CD4-positive, alpha-beta T cell treated with Interleukin-17A for 4 hours (primary cell): ENCODE measurements at places on chromosomes 12 and 14.

GRCh38 chr12:11780521-11781101, 131.1 kb downstream of the ETV6 start:
- DNase-seq, result no peak

- no peak for DNase-seq
Measured at GRCh38 chr14:96281486-96281885, 25.5 kb downstream of the BDKRB1 start.

GRCh38 chr12:124727922-124728321, 135.7 kb downstream of the SCARB1 start:
- DNase-seq, result no peak

DNA sequence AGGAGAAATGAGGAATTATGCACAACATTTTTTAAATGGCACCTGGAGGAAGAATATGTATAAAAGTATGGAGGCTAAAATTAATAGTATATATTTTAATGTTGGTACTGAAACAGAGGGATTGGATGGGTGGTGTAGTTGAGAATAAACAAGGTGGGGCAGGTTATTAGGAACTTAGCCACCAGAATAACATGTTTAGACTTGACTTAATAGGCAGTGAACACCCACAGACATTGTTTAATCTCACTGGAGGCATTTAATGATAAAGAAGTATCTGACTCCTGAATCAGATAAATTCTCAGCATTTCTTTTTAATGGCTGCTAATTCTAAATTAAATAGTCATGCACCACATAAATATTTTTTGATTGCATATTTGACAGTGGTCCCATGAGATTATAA, 139.7 kb downstream of the CNTN1 start:
- no peak for DNase-seq

GRCh38 chr12:115412831-115413230, 728.9 kb upstream of the TBX3 start:
- no peak for DNase-seq

DNA sequence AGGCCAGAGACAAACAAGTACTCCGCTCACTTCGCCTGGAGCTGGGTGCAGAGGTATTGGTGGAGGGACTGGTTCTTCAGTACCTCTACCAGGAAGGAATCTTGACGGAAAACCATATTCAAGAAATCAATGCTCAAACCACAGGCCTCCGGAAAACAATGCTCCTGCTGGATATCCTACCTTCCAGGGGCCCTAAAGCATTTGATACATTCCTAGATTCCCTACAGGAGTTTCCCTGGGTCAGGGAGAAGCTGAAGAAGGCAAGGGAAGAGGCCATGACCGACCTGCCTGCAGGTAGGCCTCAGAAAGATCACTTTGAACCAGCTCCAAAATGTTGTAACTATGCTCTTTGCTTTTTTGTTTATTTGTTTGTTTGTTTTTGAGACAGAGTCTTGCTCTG, 1.6 kb downstream of the CRADD start:
- no peak for DNase-seq

DNA sequence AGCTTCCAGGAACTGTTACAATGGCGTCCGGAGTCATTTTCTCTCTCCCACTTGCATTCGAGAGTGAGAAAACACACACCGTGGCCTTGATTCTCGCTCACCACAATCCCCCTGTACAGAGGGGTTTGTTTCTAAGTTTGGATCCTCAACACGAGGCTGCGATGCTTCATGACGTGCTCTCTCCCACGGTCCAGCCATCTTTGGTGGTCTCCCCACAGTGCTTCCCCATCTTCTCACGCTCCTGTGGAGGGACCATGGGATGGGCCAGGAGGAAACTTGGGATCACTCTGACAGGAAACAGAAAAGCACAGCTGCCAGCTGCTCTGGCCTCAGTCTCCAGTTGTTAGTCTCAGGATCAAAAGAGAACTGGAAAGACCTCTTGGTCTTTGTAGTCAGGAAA, 28.1 kb downstream of the OR10P1 start:
- DNase-seq, result no peak

- no peak for DNase-seq
Measured at GRCh38 chr14:99426813-99427346, 53.8 kb downstream of the SETD3 start.

GRCh38 chr14:76962303-76962660, 66.2 kb downstream of the IRF2BPL start:
- no peak for DNase-seq

DNA sequence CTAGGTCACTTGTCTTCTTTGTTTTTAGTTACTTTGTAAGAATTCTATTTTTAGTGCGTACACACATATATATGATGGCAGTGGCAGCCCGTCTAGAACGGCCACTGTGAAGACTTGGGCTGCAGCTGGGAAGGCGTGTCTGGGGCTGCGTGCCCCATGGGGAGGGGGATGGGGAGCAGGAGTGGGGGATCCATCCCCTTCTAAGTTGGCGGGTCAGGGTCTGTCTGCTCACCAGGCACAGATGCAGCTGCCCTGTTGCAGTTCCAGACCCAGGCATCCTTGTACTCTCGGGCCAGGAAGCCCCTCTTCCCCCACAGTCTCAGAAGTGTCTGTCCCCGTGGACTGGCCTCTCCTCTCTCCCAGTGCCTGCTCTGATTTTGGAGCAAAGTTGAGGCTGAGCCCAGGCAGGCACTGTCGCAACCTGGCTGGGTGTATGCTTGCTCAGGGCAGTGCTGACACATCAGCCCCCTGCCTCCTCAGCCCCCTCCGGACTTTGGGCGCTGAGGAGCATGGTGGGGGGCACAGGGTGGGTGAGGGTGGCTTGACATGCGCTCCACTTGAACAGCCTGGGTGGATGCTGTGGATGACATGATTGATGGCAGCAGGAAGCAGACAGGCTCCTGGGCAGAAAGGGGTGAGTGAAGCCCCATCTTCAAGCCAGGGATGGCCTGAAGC, 271.2 kb upstream of the NAV3 start:
- no peak for DNase-seq

DNA sequence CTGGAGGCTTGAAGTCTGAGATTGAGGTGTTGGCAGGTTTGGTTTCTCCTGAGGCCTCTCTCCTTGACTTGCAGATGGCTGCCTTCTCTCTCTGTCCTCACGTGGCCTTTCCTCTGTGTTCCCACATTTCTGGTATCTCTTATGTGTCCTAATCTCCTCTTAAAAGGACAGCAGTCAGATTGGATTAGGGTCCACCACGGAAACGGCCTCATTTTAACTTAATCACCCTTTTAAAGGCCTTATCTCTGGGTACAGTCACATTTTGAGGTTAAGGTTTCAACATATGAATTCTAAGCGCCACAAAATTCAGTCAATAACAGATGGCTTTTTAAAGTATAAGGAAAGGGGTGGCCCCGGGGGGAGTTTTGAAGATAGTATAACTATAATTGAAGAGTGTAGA, 33.5 kb downstream of the UNC79 start:
- DNase-seq, result no peak

GRCh38 chr14:68238976-68239375, 419.4 kb downstream of the RAD51B start:
- DNase-seq, result no peak

GRCh38 chr14:64409126-64409920, 21.2 kb downstream of the MTHFD1 start:
- no peak for DNase-seq

- DNase-seq, result no peak
Measured at GRCh38 chr14:74089251-74090020, 4.7 kb downstream of the LIN52 start.

GRCh38 chr12:30805959-30806358, 51.2 kb upstream of the CAPRIN2 start:
- DNase-seq, result no peak

GRCh38 chr14:47044841-47045240, 393.3 kb upstream of the RPL10L start:
- no peak for DNase-seq

DNA sequence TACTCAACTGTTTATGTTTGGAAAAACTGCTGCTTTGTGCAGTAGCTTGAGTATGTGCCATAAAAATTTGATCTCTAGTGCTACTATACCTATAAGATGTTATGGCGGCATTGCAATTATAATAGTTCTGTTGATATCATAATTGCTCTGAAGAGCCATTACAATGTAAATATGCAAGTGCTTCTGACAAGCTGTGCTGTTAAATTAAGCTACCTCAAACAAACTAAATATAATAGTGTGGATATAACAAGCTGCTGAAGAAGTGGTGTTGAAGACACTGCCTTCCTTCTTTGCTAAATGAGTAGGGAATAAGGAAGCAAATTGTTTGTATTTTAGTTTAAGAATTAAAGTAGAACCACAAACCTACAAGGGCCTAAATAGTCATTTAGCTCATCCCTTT, 301.0 kb upstream of the MIS18BP1 start:
- DNase-seq, result no peak

DNA sequence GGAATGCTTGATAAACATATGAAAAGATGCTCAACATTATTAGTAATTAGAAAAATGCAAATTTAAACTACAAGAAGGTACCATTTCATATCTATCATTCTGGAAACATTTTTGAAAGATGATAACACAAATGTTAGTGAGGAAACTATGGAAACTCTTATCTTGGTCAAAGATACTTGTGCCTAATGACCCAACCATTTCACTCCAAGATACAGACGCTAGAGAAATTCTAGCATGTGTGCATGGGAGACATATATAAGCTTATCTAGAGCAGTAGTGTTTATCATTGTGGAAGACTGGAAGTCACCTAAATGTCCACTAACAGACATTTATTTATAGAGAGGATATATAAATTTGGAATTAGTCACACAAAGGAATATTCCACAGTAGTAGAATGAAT, 143.1 kb upstream of the HMGA2 start:
- DNase-seq, result no peak

- DNase-seq, result no peak
Measured at GRCh38 chr14:103735815-103736545, 20.4 kb downstream of the ZFYVE21 start.

DNA sequence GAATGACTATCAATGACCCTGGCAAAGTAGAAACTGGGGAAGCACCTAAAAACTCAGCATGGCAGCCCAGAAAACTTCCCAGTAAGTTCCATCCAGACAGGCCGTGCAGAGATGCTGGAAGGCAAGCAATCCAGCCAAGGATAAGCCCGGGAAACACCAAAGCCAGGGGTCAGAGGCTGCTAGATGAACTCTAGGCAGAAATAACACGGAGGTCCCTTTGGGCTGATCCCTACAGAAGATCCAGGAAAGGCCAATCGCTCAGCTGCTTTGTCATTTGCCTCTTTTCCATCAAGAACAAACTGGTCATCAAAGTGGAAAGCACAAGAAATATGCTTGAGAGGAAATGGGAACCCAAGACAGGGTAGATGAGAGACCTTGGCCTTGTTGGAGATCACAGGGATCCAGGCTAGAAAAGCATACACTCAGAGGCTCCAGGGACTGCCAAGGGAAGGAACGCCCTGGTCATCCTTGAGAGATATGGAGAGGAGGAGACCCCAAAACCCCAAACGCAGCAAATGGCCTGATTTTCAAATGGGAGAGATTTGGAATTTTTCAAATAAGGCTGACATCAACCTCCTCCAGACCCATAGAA, 6.5 kb downstream of the KRT79 start:
- no peak for DNase-seq

DNA sequence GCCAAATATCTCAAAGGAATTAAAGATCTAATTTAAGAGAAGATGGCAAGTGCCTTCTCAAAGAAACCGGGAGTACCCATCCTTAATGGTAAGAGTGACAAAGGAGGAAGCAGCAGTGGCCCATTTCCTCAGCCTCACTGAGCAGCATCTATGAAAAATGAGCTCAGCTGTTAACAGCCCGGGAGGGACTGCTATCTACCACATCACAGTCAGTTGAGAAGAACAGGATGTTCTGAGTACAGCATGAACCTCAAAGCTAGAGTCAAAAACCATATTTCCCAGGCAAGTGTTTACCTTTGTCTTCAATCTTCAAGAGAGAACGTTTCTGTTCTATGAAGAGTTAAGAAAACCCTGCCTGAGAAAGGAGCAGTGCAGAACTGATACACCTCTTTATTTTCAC, 115.0 kb downstream of the BTG1 start:
- peak; percentile 72 for DNase-seq

- DNase-seq, result no peak
Measured at GRCh38 chr12:110436231-110436630, 13.9 kb downstream of the ARPC3 start.

- DNase-seq, result no peak
Measured at GRCh38 chr14:40221428-40221827, 789.2 kb upstream of the FBXO33 start.

DNA sequence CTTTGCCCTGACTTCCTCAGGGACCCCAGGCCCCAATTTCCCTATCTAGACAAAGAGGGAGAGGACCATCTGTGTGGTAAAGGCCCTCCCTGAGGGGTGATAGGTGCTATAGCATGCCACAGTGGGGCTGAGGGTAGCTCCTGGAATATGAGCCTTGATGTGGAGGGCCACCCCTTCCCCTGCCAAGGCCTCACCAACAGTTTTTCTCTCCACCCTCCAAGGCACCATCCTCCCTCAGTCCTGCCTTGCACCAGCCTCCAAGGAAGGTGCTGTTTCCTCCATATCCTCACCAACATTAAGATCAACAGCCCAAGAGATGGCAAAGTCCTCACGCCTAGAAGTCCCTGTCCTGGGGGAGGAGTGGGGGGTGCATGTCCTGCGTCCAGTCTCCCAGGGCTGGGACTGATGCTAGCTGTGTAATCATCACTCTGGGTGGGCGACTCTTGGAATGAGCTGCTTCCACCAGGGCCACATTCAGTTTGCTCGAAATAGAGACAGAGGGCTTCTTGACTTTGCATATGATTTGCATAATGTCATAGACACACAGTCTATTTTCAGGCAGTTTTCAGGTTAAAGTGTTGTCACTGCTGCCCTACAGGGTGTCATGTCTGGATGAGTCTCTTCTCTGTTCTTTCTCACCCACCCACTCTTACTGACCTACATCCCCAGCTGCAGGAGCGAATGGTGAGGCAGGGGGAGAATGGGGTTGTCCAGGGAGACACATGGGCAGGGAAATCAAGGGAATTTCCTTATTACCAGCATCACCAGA, 17.4 kb downstream of the ACVRL1 start:
- DNase-seq, result no peak

- DNase-seq, result no peak
Measured at GRCh38 chr12:64029013-64029857, 184.7 kb downstream of the SRGAP1 start.

- DNase-seq, result no peak
Measured at GRCh38 chr14:64860039-64860438, 19.7 kb downstream of the SPTB start.

GRCh38 chr14:104977681-104978653, at the start of gene AHNAK2:
AHNAK2 (minus strand) TSS chr14:104978374; CDS start chr14:104978237, 137 bp downstream.
- DNase-seq, result peak; percentile 60

- DNase-seq, result no peak
Measured at GRCh38 chr14:95033682-95034632, 123.4 kb downstream of the DICER1 start.

DNA sequence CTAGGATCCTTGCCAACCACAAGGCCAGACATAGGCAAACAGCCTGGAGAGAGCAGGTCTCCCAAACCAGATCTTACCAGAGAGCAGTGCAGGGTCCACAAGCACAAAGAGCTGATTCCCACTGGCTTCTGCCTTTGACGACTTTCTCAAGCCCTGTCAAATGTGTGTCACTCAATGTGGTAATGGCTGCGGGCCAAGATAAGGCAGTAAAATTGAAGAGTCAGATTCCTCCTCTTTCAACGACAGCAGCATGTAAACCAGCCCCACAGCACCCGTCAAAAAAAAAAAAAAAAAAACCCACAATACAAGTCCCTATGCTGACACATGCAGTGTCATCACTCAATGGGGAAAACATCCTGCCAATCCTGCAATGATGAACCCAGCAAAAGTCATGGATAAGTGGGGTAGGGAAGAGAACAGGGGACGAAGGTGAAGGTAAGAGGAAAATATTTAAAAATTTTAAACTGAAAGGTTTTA, at the start of gene STON2:
Gene STON2 (minus strand): TSS at position 123 of the 477 bp plus-strand sequence. CDS start 1,942 bp downstream, outside the sequence.
- DNase-seq, result no peak
